ENCODE measurements at places on chromosomes 7 and 10.

- DNase-seq, result no peak
Observed at GRCh38 chr10:15852111-15852557, 8.2 kb downstream of the MINDY3 start.

GRCh38 chr7:102061981-102062390, 224.7 kb upstream of the SH2B2 start:
- DNase-seq, result peak; percentile 62

DNA sequence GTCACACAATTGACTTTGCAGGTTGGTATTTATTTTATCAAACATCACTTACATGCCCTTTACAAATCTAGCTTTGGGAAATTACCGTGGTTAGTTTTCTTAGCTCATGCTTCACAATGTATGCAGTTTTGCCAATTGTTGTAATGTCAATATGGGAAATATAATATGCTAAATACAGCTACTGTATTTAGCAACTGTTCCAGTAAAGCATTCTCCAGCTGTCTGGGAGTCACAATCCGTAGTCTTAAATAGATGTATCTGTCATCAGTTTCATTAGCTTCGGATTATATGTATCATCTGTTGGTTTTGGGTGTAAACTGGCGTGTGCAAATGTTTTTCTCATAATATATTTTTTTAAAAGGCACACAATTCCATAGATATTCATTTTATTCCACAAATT, 19.4 kb upstream of the AHR start:
- no peak for DNase-seq

GRCh38 chr10:62726142-62726541, 78.4 kb upstream of the ADO start:
- no peak for DNase-seq

- no peak for DNase-seq
Observed at GRCh38 chr7:148924011-148924410, 39.9 kb upstream of the EZH2 start.

- DNase-seq, result no peak
Observed at GRCh38 chr7:137791930-137792329, 54.8 kb downstream of the DGKI start.

- no peak for DNase-seq
Observed at GRCh38 chr7:74033372-74034311, 5.7 kb downstream of the ELN start.

- no peak for DNase-seq
Observed at GRCh38 chr7:96311967-96312366, 9.9 kb downstream of the SLC25A13 start.

- no peak for DNase-seq
Observed at GRCh38 chr10:26550774-26551526, 112.8 kb downstream of the APBB1IP start.

- DNase-seq, result peak; percentile 9
Observed at GRCh38 chr10:60237977-60238758, 151.5 kb downstream of the ANK3 start.

GRCh38 chr10:125152450-125153368, 7.7 kb downstream of the CTBP2 start:
- no peak for DNase-seq

- no peak for DNase-seq
Observed at GRCh38 chr7:7180725-7181449, 1.5 kb upstream of the C1GALT1 start.

- DNase-seq, result no peak
Observed at GRCh38 chr10:4622384-4622783, 203.6 kb upstream of the AKR1E2 start.

DNA sequence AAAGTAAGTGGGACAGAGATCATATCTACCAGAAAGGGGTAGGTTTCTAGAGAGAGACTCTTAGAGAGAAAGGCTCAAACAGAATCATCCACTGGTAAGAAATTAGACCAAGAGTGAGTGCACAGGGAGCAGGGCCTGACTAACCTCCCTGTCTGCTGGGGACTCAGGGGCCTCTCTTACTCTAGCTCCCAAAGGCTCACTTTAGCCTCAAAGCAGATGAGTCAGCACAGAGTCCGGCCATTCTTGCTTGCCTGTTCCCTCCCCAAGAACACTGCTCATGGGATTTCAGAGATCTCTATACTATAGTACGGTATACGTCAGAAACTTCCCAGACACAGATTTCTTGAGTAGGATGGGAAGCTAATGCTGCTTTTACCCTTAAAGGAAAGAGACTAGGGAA, 32.7 kb downstream of the RBM28 start:
- DNase-seq, result no peak

GRCh38 chr10:79017882-79018520, 50.8 kb upstream of the ZMIZ1 start:
- DNase-seq, result no peak

DNA sequence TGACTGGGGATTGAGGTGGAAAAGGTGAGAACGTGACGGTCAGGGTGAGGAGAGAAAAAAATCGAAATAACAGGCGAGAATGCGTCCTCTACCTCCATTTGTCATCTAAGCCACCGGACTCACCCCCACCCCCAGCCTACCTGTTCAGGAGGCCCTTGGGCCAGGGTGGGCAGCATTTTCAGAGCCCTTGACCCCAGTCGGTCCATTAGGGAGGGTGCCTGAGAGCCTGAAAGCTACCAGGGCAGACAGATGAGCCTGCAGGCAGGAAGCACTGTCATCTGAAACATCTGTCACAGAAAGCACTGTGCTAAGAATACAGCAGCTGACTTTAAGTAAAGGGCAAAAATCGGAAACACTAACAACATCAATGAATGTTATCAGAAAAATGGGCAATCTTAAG, 47.0 kb downstream of the MAD1L1 start:
- no peak for DNase-seq

GRCh38 chr10:128880159-128880725, 586.8 kb upstream of the MGMT start:
- DNase-seq, result no peak

GRCh38 chr7:127270093-127270492, 17.4 kb upstream of the GRM8 start:
- DNase-seq, result no peak

DNA sequence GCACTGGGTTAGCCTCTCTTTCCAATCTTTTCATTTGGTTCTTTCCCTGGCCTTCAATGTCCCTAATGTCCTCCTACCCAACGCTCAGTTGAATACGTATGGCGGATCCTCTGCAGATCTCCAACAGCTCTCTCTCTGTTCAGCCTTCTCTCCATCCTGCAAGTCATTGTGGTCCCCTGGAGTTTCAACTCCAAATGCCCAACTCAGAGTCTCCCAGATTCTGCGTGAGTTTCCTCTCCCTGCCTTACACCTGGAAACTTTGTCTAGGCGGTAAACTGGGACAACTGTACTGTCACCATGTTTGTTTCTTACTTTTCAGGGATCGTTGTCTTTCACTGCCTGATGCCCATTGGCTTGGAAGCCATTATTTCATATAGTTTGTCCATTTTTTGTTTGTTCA, 273.1 kb downstream of the TNS3 start:
- DNase-seq, result no peak

DNA sequence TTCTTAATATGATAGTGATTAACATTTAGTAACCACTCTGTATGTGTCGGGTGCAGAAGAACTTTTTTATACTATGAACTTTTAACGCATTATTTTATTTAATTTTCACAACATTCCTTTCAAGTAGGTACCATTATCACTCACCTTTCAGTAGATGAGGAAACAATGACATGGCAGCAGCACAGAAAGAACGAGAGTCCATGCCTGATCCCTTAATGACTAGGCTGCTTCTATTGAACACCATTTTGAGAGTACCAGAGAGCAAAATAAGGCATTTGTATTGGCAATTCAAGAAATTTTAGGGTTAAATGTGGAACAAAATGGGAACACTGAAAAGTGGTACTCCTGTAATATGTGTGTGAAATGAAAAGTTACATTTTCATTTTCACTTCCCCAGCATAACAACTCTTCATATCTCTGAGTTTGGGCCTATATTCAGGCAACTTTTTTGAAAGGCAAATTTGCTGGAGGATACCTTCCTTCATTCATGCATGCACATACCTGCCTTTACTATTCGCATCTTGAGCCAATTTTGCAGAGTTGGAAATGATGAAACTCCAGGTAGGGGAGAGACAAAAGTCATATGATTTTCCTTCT, 12.8 kb downstream of the LRRN3 start:
- DNase-seq, result no peak

- DNase-seq, result no peak
Observed at GRCh38 chr7:19210893-19211413, 65.7 kb upstream of the FERD3L start.

DNA sequence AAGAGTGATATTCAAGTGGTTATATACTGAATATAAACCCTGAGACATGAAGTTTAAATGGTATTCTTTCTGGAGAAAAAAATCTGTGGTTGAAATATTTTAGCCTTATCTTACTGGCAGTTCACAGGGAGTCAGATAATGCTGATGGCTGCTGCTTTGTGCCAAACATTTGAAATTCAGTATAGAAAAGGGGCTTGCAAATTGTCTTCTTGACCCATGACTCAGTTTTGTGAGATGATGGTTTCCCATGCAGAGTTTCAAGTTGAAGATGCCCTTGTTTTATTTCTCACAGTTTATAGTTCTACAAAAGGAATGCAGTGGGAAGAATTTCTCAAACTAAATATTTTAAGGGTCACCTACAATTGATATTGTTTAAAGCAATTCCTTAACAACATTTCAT, 251.1 kb upstream of the MEOX2 start:
- DNase-seq, result no peak

DNA sequence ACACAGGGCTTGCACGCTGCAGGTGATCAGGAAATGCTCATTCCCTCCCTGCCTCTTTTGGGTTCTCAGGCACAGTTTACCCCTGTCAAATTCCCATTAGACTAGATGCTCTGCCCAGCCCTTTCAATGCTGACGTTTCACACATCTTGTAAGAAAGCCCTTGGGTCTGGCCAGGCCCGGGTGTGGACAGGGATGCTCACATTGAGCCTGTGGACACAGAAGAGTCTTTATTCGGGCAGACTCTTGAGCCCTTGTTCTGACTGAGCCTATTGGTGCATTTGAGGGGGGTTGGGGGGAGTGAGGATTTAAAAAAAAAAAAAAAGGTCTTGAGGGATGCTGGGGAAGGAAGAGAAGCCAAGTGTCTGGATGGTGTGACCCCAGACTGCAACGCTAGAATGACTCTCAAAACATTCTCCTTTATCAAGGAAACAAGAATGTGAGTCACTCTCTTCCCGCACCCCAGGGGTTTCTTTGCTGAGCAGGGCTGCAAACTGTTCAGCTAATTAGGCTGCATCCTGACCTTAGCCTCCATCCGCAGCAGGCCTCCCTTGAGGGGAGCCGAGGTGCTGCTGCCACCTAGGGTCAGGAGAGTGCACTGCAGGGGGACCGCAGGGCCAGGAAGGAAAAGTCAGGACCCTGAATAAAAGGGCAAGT, 53.6 kb upstream of the TMEM72 start:
- peak; percentile 75 for DNase-seq

- DNase-seq, result no peak
Observed at GRCh38 chr10:72173262-72173618, 42.6 kb upstream of the ANAPC16 start.

- no peak for DNase-seq
Observed at GRCh38 chr7:116342125-116342524, 131.8 kb downstream of the TES start.

- DNase-seq, result no peak
Observed at GRCh38 chr10:11853468-11853867, 30.3 kb downstream of the PROSER2 start.

DNA sequence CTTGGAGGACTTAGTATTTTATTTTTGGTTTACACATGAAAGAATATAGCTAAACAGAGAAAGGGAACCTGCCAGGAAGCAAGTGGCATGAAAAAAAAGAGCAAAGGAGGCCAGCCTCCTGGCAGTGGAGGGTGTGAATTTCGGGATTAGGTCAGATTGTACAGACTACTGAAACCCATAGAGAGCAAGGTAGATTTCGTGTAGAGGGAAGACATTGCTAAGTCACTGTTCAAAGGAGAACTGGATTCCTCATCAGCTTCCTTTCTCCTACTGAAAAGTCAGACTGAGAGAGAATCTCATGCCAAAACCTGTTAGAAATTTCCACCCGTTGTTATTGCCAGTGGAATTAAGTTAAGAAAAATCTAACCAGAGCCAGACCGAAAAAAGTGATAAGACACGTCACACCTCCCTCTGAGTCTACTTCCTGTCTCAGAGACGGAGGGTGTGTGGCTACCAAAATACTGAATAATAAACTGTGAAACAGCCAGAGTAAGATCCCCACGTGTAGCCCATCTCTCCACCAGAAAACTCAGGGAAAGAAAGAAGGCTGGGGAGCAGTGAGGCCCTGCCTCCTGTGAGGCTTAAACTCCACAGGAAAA, 118.8 kb downstream of the SKIDA1 start:
- no peak for DNase-seq

DNA sequence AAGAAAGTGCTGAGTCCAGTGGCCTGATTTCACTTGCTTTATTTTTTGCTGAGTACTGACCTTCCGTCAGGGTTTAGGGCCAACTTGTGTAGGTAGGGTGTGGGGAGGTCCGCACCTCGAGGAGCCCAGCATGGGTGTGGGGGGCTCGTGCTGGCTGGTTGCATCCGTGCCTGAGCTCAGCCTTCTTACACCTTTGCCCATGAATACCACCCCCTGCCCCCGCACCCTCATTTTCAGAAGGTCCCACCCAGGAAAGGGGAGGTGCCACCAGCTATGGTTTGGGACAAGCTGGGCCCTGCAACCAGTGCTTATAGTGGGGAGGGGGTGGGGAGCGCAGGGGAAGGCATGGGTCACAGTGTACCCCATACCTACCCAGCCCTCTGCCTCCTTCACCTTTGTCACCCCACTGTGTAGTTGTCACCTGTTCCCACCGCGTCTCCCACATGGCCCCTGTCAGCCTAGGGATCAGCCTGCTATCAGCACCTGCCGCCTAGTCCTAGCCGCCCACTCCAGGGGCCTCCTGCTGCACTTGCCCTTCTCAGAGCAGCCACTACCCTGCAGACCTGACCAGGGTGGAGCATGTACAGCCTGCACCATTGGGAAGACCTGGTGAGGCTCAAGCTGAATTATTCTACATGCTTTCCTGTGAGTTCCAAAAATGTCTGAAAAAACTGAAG, 146.2 kb upstream of the RET start:
- DNase-seq, result no peak

Data from GM12891 (cell line).